NAMALWA (cell line): ENCODE measurements at places on chromosomes 7 and 10.
A peak's percentile ranks its signal among the peaks of the same experiment; 100 is the strongest.

DNA sequence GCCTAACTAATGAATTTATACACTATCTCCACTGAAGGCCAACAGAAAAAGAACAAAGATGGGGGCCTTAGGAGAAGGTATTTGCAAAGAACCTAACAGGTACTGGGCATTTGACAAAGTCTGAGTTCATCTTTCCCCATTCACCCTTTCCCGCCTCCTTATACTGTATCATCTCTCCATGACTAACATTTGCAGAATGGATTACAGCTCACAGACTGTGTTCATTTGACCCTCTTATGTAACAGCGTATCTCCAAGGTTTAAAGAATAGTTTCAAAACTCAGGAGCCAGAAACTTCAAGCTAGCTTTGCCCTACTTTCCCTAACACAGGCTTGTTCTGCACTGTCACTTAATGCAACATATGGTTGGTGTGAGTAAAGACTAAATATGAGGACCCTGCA is 238.7 kb upstream of the CELF2 start:
- DNase-seq, result no peak

GRCh38 chr7:141956084-141956483 is 9.3 kb upstream of the CLEC5A start:
- no peak for DNase-seq

GRCh38 chr7:150408393-150409299 is 29.5 kb downstream of the ZNF775 start:
- DNase-seq, result peak; percentile 39

DNA sequence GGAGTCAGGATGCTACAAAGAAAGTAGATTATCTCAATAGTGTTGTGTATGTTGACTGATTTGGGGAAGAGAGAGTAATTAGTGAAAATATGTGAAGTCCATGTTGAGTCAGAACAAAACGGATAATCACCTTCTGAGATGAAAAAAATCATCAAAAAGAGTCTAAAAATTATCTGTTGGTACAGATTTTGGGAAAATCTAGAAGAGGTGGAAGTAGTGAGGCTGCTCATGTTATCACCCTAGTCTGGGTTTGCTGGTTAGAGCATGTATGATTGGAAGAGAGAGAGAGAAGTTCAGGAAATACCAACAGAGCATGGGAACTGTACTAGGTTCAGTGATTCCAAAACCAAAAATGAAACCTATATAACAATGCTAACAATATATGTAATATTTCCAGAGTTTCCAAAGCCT is 12.3 kb downstream of the RPA3 start:
- no peak for DNase-seq

DNA sequence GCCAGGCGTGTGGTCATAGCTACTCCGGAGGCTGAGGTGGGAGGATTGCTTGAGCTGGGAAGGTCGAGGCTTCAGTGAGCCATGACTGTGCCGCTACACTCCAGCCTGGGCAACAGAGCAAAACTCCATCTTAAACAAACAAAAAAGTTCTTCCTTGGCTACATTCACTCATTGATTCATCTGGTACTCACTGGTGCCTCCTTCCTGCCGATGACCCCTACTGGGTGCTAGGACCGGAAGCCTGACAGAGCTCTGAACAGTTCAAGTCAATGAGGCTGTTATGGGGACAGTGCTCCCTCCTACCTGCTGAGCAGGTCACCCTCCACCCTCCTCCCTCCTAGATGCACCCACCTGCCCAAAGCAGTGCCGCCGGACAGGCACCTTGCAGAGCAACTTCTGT is 4.9 kb downstream of the PCOLCE start:
- no peak for DNase-seq

- DNase-seq, result peak; percentile 24
Measured at GRCh38 chr7:111855842-111856227, 293.5 kb upstream of the IMMP2L start.
